SK-MEL-5 (cell line): ENCODE measurements at places on chromosomes 4 and X. TPM values are rescaled to one million over a fixed set of nuclear protein-coding genes. Genes with fewer than 3 reads are reported as not detected.

The PITX2 gene
- 1.1 and 1.8 TPM in 2 replicates for total RNA-seq

The DCX gene
- not detected in 2 replicates for total RNA-seq

DNA sequence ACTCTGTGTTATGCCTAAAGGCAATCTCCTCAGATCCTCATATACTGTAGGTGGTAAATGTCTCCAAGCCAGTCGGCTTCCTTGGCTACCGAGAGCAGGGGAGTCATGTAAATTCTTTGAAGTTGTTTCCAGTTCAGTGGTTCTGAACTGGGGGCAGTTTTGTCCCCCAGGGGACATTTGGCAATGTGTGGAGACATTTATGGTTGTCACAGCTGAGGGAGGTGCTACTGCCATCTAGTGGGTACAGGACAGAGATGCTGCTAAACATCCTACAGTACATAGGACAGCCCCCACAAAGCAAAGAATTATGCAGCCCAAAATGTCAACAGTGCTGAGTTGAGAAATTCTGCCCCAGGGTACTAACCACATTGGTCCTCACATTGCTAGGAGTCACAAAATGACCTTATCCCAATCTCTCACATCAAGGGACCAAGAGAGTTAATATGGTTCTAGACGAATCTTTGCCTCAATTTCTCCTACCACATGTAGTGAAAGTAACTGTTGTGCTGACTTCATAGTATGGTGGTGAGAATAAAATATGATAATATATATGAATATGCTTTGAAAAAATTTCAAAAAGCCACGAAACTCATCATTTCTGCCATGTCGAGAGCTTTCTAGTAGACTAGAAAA is 104.4 kb upstream of the ARHGAP24 start:
- DNase-seq, result peak; percentile 69

GRCh38 chr4:14790494-14790893 is 211.8 kb upstream of the CPEB2 start:
- DNase-seq, result no peak

DNA sequence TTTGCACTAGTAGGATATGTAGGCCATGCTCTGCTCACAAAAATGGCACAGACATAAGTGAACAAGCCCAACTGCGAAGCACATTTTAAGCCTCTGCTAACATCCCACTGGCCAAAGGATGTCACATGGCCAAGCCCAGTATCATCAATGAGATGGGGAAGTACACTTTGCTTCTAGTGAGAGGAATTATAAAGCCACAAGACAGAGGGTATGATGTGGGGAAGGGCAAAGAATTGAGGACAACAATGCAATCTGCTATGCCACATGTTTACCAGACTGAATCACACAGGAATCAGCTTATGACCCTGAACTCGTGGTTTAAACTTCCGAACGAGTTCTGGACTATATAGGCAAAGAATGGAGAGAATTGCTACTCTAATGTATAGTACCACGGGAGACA is 39.1 kb downstream of the SUPT20HL1 start:
- peak; percentile 5 for DNase-seq

- peak; percentile 66 for DNase-seq
Measured at GRCh38 chrX:119573840-119574393, 446 bp upstream of the UBE2A start.

- DNase-seq, result no peak
Measured at GRCh38 chr4:3253808-3254207, 4.8 kb downstream of the MSANTD1 start.
